Daoy (cell line): ENCODE measurements at places on chromosomes 12 and 14.

GRCh38 chr12:3896801-3897351 is 23.7 kb upstream of the PARP11 start:
- no peak for DNase-seq

GRCh38 chr12:52792185-52793029 is 3.5 kb downstream of the KRT3 start:
- no peak for DNase-seq

DNA sequence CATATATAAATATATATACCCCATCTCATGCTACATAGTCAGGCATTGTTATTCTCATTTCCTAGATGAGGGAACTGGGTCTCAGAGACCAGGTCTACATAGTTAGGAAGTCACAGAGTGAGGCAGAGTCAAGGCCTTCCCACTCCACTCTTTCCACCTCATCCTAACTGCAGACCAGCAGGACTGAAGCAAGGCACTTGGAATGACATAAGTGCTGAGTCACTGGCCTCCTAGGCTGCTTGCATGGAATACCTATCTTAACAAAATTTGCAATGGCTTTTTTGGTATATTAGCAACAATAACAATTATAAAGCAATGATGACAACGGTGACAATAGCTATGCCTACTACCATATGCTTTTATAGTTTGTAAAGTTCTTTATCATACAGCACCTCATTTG is 5.4 kb upstream of the ANO4 start:
- DNase-seq: peak; percentile 61

DNA sequence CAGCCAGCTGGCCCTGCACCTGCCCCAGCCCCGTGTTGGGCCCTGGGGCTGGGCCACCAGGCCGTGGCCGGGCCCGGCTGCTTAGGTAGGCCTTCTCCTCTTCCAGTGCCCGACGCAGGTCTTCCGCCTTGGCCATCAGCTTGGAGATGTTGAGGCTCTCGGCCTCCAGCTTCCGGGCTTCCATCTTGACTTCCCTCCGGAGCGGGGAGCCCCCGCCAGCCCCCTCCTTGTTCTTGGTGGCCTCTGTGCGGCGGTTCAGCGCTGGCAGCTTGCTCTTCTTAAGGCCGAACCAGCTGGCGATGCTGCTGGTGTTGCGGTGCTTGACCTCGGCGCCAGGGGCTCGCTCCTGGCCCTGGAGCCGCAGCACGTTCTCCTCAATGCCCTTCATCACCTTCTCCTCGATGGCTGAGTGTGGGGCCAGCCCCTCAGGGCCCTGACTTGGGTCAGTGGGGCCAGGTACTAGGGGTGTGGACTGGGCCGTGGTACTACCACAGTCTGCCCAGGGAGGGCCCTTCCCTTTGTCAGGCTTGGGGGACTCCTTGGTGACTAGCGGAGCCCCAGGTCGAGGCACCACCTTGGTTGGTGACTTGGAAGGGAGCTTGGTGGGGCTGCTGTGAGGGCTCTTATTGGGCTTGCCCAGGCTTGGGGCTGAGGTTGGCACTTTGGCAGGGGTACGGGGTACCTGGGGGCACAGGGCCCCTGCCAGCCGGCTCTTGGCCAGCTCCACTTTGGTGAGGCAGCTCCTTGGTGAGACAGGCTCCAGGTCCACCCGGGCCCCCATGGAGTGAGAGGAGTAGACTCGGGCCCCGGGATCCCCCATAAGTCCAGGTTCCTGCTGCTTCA is 33.2 kb downstream of the NCKAP5L start:
- no peak for DNase-seq

DNA sequence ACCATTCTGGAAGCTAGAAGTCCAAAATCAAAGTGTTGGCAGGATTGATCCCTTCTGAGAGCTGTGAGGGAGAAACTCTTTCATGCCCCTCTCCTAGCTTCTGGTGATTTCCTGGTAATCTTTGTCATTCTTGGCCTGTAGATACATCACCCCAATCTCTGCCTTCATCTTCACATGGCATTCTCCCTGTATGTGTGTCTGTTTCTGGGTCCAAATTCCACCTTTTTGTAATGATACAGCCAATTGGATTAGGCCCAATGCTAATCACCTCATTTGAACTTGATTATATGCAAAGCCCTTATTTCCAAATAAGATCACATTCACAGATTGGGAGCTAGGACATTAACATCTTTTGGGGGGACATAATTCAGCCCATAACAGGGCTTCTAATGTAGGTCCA is 76.9 kb upstream of the MBIP start:
- DNase-seq: no peak

GRCh38 chr12:6534945-6535696 is 804 bp downstream of the GAPDH start:
- DNase-seq: peak; percentile 87

DNA sequence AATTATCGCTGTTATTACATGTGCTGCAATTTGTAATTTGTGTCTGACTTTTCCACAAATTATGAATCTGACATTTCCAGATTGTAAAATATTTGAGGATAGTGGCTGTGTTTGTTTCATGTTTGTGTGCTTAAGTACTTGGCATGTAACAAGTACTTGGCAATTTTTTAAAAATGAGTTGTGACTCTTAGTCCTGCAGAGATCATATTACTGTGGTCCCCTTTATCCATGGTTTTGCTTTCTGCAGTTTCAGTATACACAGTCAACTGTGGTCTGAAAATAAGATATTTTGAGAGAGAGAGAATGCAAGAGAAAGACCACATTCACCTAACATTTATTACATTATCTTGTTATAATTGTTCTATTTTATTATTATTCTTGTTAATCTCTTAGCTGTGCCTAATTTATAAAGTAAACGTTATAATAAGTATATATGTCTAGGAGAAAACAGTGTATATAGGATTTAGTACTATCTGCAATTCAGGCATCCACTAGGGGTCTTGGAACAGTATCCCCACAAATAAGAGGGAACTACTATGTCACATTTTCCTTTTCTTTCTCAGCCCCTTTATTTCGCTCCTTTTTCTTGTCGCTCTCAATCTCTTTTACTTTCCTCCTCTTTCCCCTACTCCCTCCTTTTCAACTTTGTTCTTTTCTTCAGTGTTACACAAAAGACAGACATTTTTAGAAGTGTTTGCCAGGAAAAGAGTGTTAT is 176.1 kb downstream of the FUT8 start:
- no peak for DNase-seq

DNA sequence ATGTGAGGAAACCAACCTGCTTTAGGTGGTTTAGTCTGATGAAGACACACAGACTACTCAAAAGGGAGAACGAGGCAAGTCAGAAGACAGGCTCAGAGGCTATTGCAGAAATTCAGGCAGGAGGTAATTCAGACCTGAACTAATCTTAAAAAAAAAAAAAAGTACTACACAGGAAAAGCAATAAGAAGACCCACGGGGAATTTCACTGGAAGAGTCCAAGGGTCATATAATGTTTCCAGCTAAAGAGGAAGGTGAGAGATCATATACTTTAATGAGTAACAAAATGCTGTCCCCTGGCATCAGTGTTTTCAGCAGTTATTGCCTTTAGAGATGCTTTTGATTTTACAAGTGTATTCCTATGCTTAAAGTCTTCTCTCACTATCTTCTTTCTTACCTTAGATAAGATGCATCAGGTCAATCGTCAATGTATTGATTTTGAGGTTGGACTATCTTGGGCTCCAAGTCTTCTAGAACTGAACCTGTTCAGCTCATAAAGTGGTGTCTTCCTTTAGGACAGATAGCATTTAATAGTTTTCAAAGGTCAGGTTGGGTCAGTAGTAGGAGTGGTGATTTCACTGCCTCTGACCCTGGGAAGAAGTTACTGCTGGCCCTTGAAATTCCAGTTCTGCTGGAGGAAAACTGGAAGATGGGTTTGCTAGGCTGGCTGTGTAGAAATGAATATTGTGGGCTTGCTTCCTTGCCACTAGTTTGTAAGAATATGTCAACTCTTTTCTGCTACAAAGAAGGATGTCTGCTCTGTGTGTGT is 60.0 kb downstream of the FAR2 start:
- no peak for DNase-seq

- DNase-seq: no peak
Observed at GRCh38 chr12:27852742-27853141, 72.7 kb upstream of the MANSC4 start.

- DNase-seq: peak; percentile 88
Observed at GRCh38 chr14:96792003-96792402, 5.2 kb upstream of the VRK1 start.

DNA sequence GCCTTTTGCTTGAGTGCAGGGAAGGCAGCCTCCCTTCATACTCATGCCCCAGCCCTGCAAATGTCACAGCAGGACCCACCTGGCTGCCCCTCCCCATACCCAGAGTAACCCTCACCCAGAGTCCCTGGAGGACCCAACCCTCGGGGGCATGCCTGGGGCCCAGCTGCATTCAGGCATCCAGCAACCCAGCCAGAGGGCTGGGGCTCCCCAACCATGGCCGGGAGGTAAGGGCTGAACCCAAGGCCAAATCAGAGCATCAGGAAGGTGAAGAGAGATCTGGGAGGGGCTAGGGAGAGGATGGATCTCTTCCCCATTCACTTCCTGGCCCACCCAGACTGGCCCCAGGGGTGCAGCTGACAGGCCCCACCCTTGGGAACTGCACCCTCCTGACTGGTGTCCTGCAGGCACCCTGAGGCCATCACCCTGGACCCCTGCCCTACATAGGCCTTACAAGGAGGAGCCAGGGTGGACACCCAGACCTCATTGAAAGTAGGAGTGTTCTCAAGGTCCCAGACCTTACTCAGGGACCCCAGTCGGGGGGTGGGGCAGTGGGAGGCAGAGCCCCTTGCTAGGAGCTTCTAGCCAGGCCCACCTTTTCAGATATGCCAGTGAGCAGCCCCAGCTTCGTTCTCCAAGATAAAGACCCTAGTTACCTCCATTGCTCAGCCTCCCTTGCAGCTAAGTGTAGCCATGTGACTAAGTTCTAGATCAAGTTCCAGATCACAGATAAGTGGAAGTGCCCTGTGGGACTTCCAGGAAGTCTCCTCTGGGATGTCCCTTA is 849 bp upstream of the PLD4 start:
- DNase-seq: no peak

DNA sequence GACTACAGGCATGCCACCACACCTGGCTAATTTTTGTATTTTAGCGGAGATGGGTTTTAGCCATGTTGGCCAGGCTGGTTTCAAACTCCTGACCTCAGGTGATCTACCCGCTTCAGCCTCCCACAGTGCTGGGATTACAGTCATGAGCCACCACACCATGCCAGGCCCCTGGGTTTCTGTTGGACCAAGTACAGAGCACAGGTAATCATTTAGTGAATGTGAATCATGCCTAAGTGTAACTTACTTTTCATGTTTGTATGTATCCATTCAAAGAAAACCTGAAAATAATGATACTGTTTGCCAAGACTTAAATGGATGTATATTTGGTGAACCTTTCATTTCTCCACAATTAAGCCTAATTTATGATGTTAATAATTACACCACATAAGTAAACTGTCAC is 65.9 kb downstream of the FGD6 start:
- DNase-seq: no peak

DNA sequence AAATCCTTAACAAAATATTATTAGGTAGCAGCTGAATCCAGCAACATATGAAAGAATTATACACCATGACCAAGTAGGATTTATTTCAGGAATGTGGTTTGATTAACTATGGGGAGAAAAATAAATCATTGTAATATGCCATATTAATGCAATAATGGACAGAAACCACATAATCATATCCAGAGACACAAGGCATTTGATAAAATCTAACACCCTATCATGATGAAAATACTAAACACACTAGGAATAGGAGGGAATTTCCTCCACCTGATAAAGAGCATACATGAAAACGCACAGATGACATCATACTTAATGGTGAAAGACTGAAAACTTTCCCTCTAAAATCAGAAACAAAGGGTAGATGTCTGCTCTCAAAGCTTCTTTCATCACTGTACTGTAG is 238.9 kb downstream of the PHLDA1 start:
- no peak for DNase-seq

GRCh38 chr12:108637222-108637971 is 3.7 kb upstream of the SELPLG start:
- no peak for DNase-seq

DNA sequence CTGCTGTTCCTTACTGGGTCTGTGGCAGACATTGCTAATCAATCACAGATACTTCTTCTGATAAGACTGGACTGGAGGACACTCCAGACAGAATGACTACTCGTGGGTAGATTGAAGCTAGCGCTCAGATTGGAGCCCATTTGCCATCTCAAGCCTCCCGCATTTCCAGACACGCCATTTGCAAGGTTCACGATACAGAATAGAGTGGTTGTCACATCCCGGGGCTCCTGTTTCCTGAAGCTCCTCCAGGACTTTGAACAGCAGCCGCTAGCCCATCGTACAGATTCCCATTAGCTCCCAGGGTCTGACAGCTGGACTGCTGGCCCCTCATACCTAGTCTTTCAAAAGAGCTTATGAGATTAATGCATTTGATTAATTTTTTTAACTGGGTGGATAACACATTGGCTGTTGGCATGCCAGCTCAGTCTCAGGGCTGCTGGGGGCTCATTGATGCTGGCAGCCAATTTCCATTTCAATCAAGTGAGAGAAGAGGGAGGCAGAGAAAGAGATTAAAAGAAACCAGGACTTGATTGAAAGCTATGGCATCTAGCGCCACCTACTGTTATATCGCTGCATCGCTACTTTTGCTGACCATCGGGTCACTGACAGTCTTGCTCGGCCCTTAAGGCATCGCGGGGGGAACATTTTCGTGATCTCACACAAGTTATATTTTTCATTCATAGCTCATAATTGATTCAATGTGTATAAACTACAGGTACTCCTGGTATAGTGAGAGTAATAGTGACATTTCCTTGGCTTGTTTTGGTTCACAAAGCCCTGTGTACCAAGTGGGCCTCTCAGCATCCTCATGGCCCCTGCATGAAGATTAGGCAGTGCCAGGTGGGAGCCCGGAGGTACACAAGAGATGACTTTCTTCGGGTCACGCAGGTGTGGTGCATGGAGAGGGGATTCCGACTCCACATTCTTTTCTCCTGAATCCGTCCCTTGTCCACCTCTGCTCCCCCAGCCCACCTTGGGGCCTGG is 78.6 kb downstream of the CCDC60 start:
- DNase-seq: peak; percentile 57

- DNase-seq: no peak
Observed at GRCh38 chr12:22530-23201, 43.9 kb upstream of the IQSEC3 start.

DNA sequence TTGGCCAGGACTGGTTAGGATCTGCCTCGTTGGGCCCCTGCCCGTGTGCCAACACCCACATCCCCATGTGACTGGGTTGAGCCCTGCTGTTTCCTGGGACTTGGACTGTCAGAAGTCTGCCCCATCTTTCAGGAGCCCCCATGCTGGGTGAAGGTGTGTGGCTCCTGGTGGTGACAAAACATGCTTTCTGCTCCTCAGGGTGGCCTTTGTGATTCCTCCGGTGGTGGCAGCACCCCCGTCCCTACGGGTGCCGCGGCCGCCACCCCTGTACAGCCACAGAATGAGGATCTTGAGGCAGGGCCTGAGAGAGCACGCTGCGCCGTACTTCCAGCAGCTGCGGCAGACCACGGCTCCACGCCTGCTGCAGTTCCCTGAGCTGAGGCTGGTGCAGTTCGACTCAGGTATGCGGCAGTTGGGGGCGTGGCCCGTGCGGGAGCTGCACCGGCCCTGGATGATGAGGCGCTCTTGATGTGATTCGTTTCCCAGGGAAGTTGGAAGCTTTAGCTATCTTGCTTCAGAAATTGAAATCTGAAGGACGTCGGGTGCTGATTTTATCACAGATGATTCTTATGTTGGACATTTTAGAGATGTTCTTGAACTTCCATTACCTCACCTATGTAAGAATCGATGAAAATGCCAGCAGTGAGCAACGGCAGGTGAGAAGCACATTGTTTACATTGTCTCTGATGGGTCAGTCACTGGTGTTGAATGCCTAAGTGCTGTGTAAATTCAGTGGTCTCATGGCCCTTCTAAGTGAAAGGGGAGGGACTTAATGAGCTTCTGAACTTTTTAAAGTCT is 80.0 kb downstream of the EP400 start:
- no peak for DNase-seq
